ENCODE measurements at places on chromosomes 11 and 22.

DNA sequence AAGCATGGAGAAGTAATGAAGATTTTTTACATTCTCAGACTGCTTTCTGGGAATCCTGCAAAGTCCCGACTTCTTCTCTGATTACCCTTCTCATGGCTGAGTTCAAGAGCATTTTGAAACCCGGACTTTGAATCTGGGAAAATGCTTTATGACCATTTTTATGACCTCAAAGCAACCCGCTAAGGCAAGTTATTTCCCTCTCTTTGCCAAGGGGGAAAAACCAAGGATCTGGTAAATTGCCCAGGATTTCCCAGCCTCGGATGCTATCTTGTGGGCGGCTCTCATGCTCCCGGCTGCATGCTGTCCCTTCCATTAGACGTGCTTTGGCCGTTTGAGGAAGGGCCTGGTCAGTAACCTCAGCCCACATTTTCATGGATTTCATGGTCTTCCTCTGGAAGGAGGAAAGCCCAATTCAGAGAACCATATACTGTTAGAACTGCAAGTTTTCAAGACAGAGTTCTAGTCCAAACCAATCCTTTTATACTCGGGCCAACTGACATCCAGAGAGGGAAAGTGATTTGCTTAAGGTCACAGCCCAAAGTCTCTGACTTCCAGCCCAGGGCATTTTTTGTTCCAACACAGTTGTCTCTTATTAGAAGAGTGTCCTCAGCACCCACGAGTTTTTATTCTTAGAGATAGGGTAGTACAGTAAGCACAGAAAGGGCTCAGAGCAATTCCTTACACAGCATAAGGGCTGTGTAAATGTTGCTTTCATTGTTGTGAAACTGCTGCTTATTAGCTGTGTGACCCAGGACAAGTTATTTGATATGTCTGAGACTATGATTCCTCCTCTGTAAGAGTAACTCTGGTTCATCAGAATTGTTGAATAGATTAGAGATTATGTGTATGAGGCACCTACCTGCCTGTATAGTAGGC, 77.4 kb downstream of the NAV2 start:
- DNase-seq, result peak; percentile 55

DNA sequence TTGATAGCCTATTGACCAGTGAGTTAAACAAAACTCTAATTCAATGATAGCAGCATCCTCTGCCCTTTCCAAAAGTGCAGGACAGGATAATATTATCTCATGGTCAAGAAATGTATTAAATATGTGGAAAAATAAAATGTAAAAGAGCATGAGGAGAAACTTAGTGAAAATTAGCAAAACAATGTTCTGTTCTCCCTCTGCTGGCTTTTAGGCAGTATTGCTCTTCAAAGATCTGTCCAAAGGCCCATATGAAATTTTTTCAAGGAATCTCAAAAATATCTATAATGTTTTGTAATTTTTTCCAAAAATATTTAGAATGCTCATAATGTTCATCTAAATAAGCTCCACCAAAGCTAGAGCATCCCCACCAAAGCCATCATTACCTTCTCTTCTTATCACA, 8.3 kb upstream of the ARL14EP start:
- DNase-seq, result peak; percentile 31

- no peak for DNase-seq
Measured at GRCh38 chr22:34096770-34097169, 176.5 kb upstream of the LARGE1 start.

GRCh38 chr22:45240810-45241631, at the start of gene KIAA0930:
TSS of gene KIAA0930 (minus strand) at chr22:45240894. CDS start at chr22:45240703, 191 bp downstream.
- peak; percentile 77 for DNase-seq

- DNase-seq, result no peak
Measured at GRCh38 chr22:41248758-41249157, 8.0 kb upstream of the CHADL start.

GRCh38 chr11:34445956-34446355, 7.2 kb downstream of the CAT start:
- no peak for DNase-seq

GRCh38 chr11:102214623-102215022, 102.7 kb upstream of the BIRC3 start:
- no peak for DNase-seq

- no peak for DNase-seq
Measured at GRCh38 chr11:19565639-19566038, 147.0 kb upstream of the NAV2 start.

GRCh38 chr11:128955636-128956035, 13.0 kb upstream of the TP53AIP1 start:
- no peak for DNase-seq

GRCh38 chr11:1859004-1859403, 6.1 kb downstream of the LSP1 start:
- DNase-seq, result no peak

GRCh38 chr11:36033082-36033751, 89.4 kb downstream of the LDLRAD3 start:
- DNase-seq, result no peak

GRCh38 chr11:90890347-90890746, 667.5 kb upstream of the CHORDC1 start:
- DNase-seq, result no peak

GRCh38 chr22:30714062-30714461, 19.4 kb downstream of the OSBP2 start:
- no peak for DNase-seq

GRCh38 chr11:63915961-63916836, 765 bp downstream of the RCOR2 start:
- DNase-seq, result peak; percentile 72

GRCh38 chr22:24683691-24684090, 80.7 kb downstream of the GGT1 start:
- peak; percentile 55 for DNase-seq

DNA sequence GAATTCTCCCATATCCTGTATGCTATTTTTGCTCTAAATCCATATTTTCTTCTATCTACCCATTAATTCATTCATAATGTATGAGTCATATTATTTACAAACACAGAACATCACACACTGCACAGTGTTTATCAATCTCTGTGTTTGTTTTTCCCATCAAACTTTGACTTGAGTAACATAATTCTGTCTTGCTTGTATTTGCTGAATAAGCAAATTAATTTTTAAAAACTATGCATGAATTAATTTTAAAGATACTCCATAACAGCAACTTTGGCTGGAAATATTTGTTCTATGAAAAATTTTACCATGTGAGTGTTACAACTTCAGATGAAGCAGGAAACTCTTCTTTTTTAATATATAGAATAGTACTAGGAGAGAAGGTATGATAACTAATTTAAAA, 275.6 kb downstream of the GRM5 start:
- no peak for DNase-seq

DNA sequence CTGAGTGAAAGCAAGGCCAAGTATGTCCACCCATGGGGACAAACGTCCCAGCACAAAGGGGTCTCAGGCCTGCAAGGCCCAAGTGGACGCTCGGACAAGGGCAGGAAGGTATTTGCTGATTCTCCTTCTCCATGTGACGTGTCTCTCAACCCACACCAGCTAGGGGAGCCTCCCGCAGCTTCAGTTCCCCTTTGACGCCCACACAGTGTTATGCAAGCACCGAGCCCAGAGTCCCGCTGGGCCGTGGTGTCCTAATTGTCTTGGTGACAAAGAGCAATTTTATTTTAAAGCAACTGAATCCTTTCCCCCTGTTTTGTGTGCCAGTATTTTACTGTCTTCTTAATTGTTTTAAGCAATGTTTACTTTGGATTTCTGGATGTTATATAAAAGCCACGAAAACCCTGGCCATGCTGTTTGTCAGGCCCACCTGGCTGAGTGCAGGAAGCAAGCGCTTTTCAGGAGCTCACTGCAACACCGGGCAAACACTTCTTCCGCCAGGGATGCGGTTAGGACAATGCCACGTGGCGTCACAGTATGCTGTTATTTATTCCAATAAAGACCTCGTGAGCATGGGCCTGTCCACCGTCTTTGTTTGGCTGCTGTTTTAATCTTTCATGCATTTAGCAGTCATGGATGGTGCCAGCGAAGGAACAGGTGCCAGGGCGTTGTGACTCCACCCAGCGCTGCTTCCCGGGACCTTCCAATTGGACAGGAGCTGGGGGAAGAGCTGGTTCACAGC, 8.2 kb upstream of the PARVG start:
- no peak for DNase-seq

GRCh38 chr11:78228467-78228866, 39.7 kb downstream of the USP35 start:
- DNase-seq, result peak; percentile 68

DNA sequence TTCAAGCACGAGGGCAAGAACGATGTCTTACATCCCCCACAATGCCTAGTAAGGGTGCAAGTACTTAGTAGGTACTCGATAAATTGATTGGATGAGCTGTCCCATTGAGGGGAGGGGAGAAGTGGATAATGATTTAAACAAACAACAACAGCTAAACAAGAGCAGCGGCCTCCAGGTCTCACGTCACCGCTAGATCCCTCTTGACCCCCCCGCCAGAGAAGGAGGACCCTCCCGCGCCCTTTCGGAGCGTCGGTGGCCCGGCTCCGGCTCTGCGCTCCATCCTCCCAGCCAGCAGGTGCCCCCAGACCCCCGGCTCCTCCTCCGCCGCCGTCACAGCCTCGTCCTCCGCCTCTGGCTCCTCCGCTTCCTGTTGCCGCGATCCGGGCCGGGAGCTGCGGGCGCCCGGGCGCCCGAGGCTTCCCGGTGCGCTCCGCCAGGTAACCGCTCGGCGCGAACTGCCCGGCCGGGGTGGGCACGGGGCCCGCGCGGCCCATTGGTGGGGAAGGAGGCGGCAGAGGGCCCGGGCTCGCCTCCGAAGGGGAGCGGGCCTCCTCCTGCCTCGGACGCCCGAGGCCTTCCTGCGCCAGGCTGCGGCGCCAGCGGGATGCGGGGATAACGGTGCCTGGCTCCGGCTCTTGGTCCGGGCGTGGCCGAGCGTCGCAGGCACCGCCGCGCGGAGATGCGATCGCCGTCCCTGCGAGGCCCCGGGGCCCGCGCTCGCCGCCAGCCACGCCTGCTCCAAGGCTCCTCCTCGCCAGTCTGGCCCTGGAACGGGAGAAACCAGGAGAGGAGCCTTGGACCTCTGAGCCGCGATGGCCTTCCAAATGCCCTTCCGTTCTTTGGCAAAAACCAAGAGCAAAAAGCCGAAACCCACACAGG, at the start of gene TLCD5:
TLCD5 (plus strand) TSS at position 368 of the 879 bp plus-strand sequence. CDS start 2,143 bp downstream, outside the sequence.
- peak; percentile 93 for DNase-seq

DNA sequence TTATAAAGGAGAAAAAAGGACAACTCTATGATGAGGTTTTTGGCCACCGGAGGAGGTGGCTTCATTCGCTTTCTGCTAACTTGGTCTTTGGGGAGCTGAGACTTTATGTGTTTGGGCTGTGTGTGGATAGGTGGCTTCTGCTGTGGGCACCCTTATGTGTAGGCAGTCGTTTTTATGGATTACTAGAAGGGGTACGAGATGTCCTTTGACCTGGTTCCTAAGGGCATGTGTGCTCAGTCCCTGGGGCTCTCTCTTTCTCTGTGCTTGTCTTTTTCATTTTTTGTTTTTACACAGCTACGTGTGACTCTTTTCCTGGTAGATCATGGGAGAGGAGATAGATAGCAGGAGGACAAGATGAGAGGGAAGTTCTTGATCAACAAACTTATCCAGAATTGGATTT, 93.4 kb downstream of the TEAD1 start:
- DNase-seq, result no peak

DNA sequence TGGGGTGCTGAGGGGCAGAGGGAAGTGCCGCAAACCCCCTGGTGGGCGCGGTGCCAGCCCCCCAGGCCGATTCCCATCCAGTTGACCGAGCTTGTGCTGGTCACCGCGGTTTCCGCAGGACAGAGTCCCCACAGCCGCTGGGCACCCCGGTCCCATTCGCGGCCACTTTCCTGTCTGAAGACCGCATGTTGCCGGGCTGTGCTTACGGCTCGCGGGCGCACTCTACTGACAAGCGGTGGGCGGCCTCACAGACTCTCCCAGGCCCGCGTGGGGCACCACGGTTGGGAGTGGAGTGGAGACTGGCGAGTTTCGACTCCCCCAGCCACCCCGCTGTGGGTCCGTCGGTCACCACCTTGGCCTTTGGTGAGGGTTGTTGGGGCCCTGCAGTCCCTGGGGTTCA, 648 bp upstream of the H19 start:
- no peak for DNase-seq

- DNase-seq, result peak; percentile 89
Measured at GRCh38 chr11:130068986-130069658, 572 bp upstream of the APLP2 start.

- no peak for DNase-seq
Measured at GRCh38 chr11:83569134-83569805, 283.1 kb upstream of the CCDC90B start.

DNA sequence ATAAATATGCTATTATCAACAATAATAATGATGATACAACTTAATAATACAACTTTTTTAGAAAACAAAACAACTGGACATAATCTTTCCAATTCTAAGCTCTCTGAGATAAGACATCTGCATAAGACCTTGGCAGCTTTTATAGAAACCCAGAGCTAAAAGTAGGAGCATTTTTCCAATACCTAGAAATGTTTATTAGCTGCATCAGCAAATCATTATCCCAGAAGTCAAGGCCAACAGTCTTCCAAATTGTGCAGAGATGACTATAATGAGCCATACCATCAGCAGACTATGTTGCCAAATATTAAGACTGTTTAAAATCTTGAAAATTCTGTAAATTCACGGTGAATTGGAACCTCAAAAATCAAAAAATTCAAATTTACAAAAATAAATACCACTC, 30.3 kb downstream of the DCUN1D5 start:
- no peak for DNase-seq

DNA sequence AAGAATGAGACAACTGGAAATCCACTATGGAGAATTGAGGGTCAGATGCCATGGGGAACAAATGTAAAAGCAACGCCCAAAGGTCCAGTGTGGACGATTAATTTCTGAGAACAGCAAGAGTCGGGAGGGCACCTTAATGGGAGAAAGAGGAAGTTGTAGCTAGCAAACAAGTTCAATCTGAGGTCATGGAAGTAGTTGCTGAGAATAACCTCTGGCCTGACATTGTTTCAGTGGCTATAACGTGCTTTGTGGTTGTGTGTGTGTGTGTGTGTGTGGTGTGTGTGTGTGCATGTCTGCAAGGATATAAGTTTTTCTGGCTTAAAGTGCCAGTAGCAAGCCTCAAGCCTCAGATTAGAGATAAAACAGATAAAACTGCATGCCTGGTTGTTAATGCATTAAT, 1630.1 kb upstream of the TENM4 start:
- DNase-seq, result no peak

- DNase-seq, result no peak
Measured at GRCh38 chr11:4459500-4459899, 10.4 kb downstream of the OR52K2 start.

GRCh38 chr11:84243629-84244263, 957.6 kb upstream of the CCDC90B start:
- DNase-seq, result no peak

GRCh38 chr22:17120281-17120680, 879 bp downstream of the TMEM121B start:
- peak; percentile 87 for DNase-seq

DNA sequence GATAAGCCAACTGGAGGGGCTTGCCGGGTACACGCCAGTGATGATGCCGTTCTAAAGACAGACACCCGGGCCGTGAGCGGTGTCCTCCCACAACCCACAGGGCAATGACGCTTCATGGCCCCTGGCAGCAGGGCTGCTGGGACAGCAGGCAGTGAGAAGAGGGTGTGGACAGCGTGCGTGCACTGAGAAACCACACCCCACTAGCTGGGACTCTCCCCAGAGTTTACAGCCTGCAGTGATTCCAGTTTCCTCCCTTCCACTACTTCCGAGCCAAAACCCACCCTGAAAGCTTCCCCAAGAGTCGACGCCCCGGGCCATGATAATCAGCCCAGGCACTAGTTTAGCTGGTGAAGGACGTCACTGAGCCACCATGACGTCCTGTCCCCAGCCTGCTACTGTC, 29.2 kb downstream of the CPT1A start:
- DNase-seq, result no peak

- DNase-seq, result no peak
Measured at GRCh38 chr11:2760196-2760871, 60.5 kb upstream of the KCNQ1OT1 start.

All from astrocyte of the hippocampus (primary cell).